HL-60 (cell line): ENCODE measurements at places on chromosomes 1 and 21.

DNA sequence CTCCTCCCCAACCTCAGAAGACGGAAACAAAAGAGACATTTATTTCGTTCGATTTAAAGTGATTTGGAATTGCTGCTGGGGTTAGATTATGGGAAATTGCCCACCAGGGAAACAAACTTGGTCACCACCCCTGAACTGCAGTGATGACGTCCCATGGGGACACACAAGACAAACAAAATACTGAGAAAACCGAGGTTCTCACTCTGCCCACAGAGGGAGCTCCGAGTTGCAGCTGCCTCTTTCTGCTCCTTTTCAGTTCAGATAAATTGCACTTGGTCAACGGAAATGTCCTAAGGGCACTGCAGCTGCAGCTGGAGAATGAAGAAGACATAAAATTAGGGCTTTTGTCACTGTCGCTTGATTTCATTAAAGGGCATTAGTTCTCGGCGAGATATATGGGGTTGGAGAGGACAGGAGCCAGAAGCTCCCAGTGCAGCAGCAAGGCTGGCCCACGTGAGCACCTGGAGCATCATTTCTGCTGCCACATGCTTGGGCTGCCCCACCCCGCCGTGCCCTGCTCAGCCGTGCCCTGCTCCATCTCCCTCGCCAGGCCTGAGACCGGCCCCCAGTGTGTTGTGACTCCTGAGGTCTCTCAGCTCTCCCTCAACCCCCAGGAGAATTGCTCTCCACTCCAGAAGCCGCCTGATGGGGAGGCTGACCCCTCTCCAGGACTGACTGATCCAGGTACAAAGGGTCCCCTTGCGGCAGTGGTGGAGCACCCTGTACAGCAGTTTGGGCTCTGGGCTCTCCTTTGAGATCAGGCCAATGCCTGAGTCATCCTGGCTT, 231.7 kb upstream of the AJAP1 start:
- DNase-seq = no peak

DNA sequence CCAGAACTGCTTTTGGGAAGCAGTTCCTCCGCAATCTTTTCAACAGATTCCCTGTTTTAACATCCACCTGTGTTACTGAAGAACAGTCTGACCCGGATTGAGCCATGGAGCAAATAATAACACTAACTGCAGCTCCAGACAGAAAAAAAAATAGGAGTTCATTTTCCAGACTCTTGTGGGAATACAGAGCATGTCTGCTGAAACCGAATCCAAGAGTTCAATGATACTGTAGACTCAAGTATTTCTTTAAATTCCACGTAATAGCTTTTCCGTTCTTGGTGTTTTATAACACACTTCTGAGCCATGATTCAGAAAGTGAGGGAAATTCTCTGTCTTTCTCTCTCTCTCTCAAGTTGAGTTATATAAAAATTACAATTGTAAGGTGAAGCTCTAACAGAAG, 60.6 kb downstream of the DDAH1 start:
- no peak for DNase-seq

- DNase-seq = peak; percentile 31
Measured at GRCh38 chr21:20882462-20883407, 115.5 kb upstream of the NCAM2 start.

DNA sequence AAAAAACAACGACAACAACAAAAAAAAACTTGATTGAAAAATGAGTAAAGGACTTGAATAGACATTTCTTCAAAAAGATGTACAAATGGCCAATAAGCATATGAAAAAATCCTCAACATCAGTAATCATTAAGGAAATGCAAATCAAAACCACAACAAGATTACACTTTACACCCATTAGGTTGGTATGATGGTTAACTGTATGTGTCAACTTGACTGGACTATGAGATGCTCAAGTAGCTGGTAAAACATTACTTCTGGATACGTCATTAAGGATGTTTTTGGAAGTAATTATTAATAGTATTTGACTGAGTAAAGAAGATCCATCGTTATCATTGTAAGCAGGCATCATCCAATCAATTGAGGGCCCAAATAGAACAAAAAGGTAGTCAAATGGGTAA, 34.9 kb upstream of the LYPLAL1 start:
- DNase-seq = no peak

DNA sequence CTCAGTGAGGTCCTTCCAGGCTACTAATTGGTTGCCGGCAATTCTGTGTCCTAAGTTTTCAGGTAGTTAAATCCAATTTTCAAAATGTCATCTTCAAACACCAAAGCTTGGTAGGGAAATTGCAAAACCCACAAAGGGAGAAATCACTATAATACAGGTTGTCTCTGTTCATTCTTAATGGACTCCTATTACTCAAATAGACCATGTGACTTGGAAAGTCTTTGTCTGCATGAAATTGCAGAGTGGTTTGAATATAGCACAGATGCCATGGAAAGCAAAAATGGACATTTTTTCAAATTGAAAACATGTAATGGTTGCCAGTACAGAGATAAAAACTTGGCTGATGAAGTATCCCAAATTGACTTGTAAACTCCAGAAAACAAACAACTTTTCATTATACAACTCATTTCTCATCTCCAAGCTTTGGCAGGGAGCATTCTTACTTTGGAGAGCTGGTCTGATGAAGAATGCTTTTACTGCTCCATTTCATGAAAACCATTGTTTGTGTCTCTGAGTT, 169.5 kb upstream of the PKN2 start:
- DNase-seq = no peak

- peak; percentile 66 for DNase-seq
Measured at GRCh38 chr1:186435336-186435735, 25.6 kb downstream of the PDC start.

DNA sequence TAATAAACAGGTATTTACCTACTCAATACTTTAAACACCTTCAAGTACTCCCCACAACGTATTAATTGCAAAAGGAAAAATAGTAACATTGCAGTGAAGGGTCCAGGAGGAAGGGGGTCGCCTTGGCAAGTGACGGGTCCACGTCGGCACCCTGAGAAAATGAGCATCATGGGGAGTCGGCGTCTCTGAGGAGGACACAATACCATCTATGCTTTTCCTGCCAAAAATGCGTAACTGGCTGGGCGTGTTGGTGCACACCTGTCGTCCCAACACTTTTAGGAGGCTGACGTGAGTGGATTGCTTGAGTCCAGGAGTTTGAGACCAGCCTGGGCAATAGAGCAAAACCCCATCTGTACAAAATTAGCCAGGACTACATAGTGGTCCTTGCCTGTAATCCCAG, 7.3 kb downstream of the FTCD start:
- DNase-seq = no peak

DNA sequence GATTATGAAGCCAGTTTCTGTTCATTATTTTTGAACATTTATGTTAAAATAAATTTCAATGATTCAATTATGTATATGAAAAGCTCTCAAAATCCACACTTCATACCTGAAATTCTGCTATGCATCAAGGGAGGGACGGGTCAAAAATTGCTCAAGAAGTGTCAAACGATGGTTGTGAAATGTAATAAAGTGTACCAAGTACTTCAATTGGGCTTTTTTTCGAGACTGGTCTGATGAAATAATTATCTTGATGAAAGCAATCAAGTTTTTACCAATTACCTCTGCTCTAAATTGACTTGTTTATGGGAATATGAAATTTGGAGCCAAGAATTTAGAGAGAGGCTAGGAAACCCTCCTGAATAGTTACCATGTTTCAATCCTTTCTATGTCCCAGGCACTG, 7.9 kb downstream of the OSCP1 start:
- DNase-seq = no peak

DNA sequence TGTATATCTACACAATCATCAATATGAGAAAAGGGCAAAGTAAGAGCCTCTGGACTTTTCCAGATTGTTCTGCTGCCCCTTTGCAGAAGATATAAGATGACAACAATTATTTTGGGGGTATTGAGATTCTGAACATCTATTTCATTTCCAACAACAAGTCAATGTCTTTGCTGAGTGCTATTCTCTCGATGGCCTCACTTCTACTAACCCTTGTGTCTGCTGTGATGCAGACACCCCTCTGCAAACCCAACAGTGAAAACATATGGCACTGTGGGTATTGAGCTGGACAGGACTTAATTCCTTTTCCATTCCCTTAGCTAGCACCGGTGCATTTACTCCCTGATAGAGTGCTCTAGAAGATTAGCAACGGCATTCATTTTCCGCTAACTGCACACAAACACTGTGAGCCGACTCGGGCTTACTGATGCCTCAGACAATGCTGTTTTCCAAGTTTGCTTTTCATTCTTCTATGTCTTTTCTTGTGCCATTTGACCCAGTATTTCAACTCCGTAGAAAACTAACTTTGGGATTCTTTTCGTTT, 33.4 kb upstream of the SMYD2 start:
- no peak for DNase-seq

GRCh38 chr1:14141656-14142055, 441.7 kb downstream of the PRDM2 start:
- no peak for DNase-seq

DNA sequence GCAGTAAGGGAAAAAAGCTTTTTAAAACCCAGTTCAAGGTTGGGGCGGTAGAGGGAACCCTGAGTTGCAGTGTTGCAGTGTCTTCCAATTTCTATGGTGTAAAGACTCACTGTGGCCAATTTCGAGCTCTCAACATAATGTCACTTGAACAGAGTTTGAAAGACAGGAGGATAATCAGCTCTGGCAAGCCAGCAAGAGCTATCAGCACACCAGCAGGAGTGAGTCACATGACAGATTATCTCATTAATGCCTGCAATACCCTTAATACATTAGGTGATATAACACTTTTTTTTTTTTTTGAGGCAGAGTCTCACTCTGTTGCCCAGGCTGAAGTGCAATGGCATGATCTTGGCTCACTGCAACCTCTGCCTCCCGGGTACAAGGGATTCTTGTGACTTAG, 22.8 kb downstream of the SLC9C2 start:
- DNase-seq = no peak

DNA sequence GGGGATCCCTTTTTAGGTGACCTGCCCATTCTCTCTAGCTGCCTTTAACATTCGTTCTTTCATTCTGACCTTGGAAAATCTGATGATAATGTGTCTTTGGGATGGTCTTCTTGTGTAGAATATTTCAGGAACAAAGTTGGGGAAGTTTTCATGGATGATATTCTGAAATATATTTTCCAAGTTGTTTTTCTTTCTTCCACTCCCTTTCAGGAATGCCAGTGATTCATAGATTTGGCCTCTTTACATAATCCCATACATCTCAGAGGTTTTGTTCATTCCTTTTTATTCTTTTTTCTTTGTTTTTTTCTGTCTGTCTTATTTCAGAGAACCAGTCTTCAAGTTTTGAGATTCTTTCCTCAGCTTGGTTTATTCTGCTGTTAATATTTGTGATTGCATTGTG, 13.9 kb upstream of the SCMH1 start:
- DNase-seq = no peak

GRCh38 chr1:18341291-18342069, 139.2 kb upstream of the KLHDC7A start:
- DNase-seq = no peak

- no peak for DNase-seq
Measured at GRCh38 chr21:42799948-42800347, 79.4 kb downstream of the WDR4 start.

- no peak for DNase-seq
Measured at GRCh38 chr1:193747579-193747978, 561.2 kb upstream of the B3GALT2 start.

GRCh38 chr21:18151046-18151445, 93.6 kb upstream of the CHODL start:
- no peak for DNase-seq

DNA sequence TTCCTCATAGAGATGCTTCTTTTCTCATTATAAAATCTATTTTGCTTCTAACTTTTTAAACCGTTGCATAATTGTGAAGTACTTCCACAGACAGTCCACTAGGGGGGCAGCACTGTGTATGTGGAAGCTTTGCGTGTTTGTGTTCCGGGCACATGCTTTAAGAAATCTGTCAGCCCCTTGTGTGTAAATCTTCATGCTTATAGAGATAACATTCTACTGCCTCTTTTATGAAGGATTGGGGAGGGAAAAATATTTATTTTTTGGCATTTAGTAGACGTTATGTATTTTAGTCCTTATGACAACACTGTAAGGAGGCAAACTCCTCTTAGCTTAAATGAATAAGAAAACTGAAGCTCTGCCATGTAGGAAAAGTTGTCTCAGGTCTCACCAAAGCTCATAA, 157.3 kb upstream of the PTGFR start:
- DNase-seq = peak; percentile 7
